ENCODE measurements at places on chromosomes 11 and 22.

GRCh38 chr11:8070417-8071115 lies 10.4 kb upstream of the TUB start:
- no peak for DNase-seq

GRCh38 chr11:111456859-111457730 lies 55.1 kb downstream of the BTG4 start:
- DNase-seq = no peak

GRCh38 chr22:47162865-47163264 lies 400.4 kb downstream of the TBC1D22A start:
- DNase-seq = no peak

DNA sequence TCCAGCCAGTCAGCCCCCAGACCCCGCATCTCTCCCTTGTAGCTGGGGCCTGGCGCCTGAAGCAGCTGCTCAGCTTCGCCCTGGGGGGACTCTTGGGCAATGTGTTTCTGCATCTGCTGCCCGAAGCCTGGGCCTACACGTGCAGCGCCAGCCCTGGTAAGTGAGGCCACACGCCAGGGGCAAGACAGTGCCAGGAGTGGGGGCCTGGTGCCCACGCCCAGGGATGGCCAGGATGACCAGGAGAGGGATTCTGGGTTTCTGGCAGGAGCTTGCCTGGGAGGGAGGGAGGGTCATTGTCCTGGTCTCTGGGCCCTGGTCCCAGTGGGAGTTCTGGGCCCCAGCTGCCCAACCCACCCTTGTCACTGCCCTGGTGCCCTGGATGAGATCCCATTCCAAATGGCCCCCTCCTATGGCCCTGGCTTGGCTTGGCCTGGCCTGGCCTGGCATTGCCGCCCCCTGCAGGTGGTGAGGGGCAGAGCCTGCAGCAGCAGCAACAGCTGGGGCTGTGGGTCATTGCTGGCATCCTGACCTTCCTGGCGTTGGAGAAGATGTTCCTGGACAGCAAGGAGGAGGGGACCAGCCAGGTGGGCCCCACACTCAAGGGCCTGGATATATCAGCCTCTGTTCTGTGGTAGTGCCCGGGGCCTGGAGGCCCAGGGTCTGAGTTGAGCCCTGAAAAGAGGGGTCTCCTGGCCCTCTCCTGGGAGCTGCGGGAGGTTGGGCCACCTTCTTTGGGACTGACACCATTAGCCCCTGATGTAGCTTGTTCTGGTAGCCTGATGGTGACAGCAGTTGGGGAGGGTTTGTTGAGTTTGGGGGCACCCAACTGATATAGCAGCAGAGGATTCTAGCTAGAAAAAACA lies 3.7 kb downstream of the SLC39A13 start:
- DNase-seq = peak; percentile 71

DNA sequence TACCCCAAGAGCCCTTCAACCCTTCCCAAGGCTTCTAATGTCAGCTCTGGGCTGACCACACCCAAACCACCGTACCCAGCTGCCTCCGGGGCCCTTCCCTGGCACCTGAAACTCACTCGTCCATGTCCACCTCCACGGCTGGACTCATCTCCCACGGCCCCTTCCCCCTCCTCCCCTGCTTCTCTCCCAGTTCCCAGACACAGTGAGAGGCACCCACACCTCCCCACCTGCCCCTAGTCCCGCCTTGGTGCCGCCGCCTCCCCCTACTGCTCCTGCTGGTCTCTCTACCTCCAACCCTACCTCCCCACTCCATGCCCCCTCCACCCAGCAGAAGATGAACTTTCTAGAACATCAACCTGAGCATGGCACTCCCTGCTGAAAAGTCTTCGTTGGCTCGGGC lies 39.5 kb downstream of the ELFN2 start:
- no peak for DNase-seq

DNA sequence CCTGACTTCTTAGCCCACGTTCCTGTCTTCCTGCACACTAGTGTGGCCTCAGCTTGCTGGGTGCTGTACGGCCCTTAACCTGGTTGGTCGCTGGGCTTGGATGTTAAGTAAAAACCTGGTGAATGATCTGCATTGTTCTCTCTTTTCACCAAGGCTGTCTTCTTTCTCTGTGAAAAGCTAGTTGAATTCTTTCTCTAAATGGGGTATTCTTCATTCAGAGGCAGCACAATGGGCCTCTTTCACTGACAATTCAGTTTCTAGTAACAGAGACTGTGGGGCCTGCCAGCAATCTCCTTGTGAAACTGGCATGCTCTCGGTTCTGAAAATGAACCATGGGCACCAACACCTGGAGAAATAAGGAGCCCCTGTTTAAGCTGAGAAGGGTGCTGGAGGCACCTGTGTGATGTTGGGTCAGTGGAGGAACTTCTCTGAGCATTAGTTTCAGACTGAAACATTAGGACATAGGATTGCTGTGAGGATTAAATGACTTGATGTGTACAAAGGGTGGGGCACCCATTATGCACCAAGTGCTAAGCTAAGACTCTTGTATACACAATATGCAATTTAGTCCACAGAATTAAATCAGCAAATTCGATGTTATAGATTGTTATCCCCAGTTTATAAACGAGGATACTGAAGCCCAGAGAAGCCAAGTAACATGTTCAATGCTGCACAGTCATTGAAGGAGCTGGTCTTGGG lies 33.1 kb upstream of the ELF5 start:
- no peak for DNase-seq

DNA sequence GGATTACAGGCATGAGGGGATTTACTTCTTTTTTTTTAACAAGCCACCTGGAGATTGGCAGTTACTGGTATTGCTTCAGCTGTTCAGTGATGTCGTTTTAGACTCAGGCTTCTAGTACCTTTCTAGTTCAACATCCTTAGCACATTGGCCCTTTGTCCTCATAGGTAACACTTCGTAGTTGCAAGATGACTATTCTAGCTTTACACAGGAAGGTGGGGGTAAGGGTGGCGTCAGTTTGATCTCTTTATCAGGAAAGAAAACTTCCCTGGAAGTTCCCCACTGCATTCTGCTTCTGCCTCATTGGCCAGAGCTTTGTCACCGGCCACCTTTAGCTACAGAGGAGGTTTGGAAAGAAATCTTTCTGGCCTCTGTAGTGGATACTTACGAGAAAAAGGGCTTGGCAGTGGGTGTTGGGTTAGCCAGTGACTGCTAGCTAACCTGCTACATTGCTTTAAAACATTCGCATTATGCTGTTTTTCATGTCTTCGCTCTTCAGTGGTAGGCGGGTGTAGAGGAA lies 40.7 kb downstream of the SFI1 start:
- DNase-seq = peak; percentile 69

GRCh38 chr11:122746050-122746478 lies 90.5 kb downstream of the UBASH3B start:
- DNase-seq = peak; percentile 77

GRCh38 chr22:46011627-46012181 lies 34.7 kb upstream of the WNT7B start:
- no peak for DNase-seq

- no peak for DNase-seq
These were observed 9.9 kb downstream of the RDX start for GRCh38 chr11:110286298-110287040.
